Upper lobe of right lung (tissue), 1 donor: ENCODE measurements at places on chromosomes 2 and 18.

DNA sequence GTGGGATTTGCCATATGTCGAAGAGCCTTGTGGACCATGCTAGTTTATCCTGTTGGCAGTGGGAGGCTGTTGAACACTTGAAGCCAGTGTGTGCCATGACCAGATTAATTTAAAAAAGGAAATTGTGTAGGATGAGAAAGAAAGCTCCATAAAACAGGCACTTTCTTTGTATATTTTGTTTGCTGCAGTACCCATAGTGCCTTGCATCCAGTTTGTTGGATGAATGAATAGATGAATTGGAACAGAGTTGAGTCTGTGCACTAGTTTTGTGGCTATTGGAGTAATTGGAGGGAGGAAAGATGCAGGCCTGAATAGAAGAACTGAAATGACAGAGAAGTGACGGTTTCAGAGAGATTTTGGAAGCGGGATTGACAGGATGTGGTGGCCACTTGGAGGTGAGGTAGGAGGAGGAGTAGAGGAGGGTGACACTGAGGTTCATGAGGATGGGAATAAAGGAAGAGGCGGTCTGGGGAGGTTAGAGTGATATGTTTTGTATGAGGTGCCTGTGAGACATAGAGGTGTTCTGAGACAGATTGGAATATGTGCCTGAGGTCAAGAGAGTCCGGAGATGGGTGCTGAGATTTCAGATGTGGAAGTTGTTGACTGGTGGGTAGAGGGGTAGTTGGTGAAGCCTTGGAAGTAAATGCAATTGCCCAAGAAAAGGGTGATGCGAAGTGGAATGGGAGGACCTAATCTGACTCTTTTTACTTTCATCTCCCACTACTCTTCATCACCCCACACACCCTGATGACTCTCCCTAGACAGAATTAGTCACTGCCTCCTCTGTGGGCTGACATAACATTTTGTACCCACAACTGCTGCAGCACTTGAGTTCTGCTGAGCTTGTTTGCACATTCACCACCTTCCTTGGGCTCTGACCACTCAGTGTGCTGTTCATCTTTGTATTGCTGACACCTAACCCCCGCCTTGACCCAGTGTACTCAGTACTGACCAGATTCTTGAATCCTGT, 5.1 kb downstream of the DGUOK start:
- peaks cover 18% of the 10 kb centered on the region for H3K36me3 ChIP-seq
- peaks cover 21% of the 10 kb centered on the region for H3K4me1 ChIP-seq
- no peak overlapping the region for H3K27ac ChIP-seq
- H3K27me3 ChIP-seq: no peaks in the 10 kb centered on the region
- H3K4me3 ChIP-seq: no peak overlapping the region
- no peak for DNase-seq

GRCh38 chr2:28094739-28095138, 204.2 kb downstream of the BABAM2 start:
- H3K27ac ChIP-seq: no peak overlapping the region
- no peaks in the 10 kb centered on the region for H3K36me3 ChIP-seq
- no peaks in the 10 kb centered on the region for H3K4me1 ChIP-seq
- H3K4me3 ChIP-seq: no peak overlapping the region

DNA sequence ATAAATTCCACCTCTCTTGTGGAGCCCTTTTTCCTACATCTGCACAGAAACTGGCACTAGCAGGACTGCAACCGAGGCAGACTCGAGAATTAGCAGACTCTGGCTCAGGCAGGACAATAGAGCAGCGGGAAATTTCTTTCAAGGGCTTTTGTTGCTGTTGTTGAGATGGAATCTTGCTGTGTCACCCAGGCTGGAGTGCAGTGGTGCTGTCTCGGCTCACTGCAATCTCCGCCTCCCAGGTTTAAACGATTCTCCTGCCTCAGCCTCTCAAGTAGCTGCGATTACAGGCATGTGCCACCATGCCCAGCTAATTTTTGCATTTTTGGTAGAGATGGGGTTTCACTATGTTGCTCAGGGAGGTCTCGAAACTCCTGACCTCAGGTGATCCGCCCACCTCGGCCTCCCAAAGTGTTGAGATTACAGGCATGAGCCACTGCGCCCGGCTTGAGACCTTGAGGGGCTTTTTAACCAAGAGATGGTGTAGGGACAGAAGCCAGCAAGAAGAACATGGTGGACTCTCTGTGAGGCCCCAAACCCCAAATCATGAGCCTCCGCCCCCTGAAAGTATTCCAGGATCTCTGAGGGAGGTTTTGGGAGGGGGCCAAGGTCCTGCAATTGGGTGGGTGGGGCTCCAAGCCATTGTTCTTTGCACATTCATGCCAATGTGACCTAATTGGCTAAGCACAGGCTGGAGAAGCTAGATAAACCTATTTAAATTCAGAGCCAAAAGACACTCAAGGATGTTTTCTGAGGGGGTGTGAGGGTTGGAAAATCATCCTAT, 68.4 kb upstream of the MSH2 start:
- DNase-seq: no peak
- H3K4me1 ChIP-seq: peaks cover 3% of the 10 kb centered on the region
- no peak overlapping the region for H3K4me3 ChIP-seq
- no peak overlapping the region for H3K27ac ChIP-seq

DNA sequence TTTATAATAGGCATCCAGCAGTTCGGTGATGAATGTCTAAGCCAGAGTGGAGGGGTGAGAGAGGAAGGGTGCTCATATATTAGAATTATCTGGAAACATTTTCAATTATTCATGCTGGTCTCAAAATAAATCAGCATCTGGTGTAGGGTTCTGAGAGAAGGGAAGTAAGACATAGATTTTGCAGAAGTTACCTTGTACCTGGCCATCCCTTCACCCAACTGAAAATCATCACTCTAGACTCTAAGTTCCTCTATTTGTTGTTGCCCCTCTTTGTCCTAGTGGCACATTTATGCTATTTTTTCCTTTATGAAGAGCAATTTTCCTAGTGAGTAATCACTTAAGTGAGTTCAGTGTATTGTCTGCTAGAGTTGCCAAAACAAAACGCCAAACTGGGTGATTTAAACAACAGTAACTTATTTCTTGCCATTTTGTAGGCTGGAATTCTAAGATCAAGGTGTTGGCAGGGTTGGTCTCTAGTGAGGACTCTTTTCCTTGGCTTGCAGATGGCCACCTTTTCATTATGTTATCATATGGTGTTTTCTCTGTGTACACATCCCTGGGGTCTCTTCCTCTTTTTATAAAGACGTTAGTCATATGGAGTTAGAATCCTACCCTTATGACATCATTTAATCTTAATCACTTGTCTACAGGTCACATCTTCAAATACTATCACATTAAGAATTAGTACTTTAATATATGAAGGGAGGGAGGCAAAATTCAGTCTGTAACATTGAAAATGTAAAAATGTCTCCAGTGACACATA, 129.9 kb upstream of the KLHL14 start:
- no peak overlapping the region for H3K4me3 ChIP-seq
- H3K27me3 ChIP-seq: no peaks in the 10 kb centered on the region
- H3K27ac ChIP-seq: no peak overlapping the region
- H3K36me3 ChIP-seq: no peaks in the 10 kb centered on the region

DNA sequence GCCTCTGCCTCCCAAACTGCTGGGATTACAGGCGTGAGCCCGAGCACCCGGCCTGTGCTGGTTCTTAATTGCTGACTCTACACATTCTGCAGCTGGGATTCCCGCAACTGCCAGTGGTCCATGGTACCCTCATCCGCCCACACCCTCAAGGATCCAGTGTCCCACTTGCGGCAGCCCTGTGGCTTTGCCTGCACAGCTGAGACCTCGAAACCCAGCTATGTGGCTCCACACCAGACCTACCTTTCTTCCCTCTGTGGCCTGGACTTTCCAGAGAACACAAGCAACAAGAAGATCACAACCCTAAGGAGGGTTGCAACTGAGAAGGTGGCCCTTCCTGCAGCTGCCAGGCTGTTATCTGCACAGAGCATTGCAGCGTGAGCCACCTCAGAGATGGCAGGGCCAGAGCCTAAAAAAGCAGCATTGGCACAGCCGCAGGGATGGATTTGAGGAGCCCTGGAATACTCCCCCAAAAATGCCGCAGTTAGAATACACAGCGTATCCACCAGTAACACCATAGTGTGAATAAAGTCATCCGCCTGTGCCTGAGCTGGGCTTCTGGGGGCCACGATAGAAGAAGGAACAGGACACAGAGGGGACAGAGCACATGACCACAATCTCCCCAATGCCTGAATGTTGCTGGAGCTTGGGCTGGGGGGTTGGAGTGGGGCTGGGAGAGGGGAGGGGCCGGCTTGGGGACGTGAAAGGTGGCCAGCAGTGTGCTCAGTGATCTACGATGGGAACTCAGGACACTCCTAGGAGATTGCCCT, 1.9 kb downstream of the GPR55 start:
- no peak overlapping the region for H3K4me3 ChIP-seq
- no peak for DNase-seq
- no peaks in the 10 kb centered on the region for H3K36me3 ChIP-seq

- no peaks in the 10 kb centered on the region for H3K27me3 ChIP-seq
- no peak for DNase-seq
- H3K4me3 ChIP-seq: no peak overlapping the region
- no peaks in the 10 kb centered on the region for H3K4me1 ChIP-seq
- H3K27ac ChIP-seq: no peak overlapping the region
Measured at GRCh38 chr2:186917866-186918265, 68.9 kb upstream of the ZSWIM2 start.

GRCh38 chr2:16561676-16562075, 104.0 kb downstream of the CYRIA start:
- DNase-seq: no peak
- H3K36me3 ChIP-seq: peaks cover 82% of the 10 kb centered on the region
- no peak overlapping the region for H3K27ac ChIP-seq
- no peaks in the 10 kb centered on the region for H3K4me1 ChIP-seq
- no peak overlapping the region for H3K4me3 ChIP-seq

GRCh38 chr18:8480506-8481328, 128.5 kb upstream of the RAB12 start:
- H3K27ac ChIP-seq: no peak overlapping the region
- no peak overlapping the region for H3K4me3 ChIP-seq
- H3K27me3 ChIP-seq: no peaks in the 10 kb centered on the region
- no peak for DNase-seq
- no peaks in the 10 kb centered on the region for H3K4me1 ChIP-seq
- H3K36me3 ChIP-seq: no peaks in the 10 kb centered on the region

- H3K27me3 ChIP-seq: no peaks in the 10 kb centered on the region
- no peak overlapping the region for H3K4me3 ChIP-seq
- no peaks in the 10 kb centered on the region for H3K36me3 ChIP-seq
Measured at GRCh38 chr18:44098551-44099098, 582.1 kb upstream of the SETBP1 start.

DNA sequence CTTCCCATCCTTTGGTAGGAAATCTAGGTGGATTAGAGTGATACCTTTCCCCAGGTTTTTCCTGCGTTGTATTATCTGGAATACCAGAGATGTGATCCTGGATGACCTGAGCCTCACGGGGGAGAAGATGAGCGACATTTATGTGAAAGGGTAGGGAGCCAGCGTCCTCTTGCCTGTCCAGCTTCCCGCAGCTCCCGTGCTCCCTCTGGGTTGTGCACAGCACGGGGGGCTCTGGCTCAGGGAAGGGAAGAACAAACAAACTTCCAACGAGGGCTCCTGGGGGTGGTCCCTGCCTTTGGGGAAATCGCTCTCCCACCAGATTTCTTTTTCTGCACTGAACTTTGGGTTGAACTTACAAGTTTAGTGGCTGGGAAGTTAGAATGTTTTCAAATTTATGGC, 215.7 kb downstream of the DYSF start:
- no peak overlapping the region for H3K4me3 ChIP-seq
- no peak for DNase-seq
- no peaks in the 10 kb centered on the region for H3K4me1 ChIP-seq
- no peak overlapping the region for H3K27ac ChIP-seq
